ENCODE measurements at places on chromosomes 12 and 14. TPM values are rescaled to one million over a fixed set of nuclear protein-coding genes. Genes with fewer than 3 reads are reported as not detected.

Gene SIX6
- total RNA-seq: not detected

Gene ZNF641
- total RNA-seq: 5.4 TPM

Gene SLCO1B1
- total RNA-seq: 0.38 TPM

Gene GPR137C
- total RNA-seq: 0.06 TPM

Gene CLMN
- 7.0 TPM for total RNA-seq

Gene TAS2R9
- not detected for total RNA-seq

Gene GCN1
- 61.2 TPM for total RNA-seq

Gene TIMELESS
- 36.9 TPM for total RNA-seq

Gene JAG2
- total RNA-seq: 25.3 TPM

Gene PRH2
- total RNA-seq: not detected
